ENCODE measurements at places on chromosomes 4 and X.

GRCh38 chr4:70844180-70844579, 4.5 kb upstream of the GRSF1 start:
- no peaks in the 10 kb centered on the region for H3K36me3 ChIP-seq
- no peak overlapping the region for H3K27ac ChIP-seq
- no peak for DNase-seq
- no peak overlapping the region for H3K4me3 ChIP-seq
- H3K27me3 ChIP-seq, result peaks cover 3% of the 10 kb centered on the region
- H3K4me1 ChIP-seq, result no peaks in the 10 kb centered on the region

- no peak overlapping the region for H3K4me3 ChIP-seq
- no peaks in the 10 kb centered on the region for H3K27me3 ChIP-seq
- H3K27ac ChIP-seq, result no peak overlapping the region
- H3K4me1 ChIP-seq, result no peaks in the 10 kb centered on the region
- no peaks in the 10 kb centered on the region for H3K36me3 ChIP-seq
Measured at GRCh38 chr4:107312366-107312765, 276.3 kb upstream of the DKK2 start.

- peak; percentile 65 for DNase-seq
- no peaks in the 10 kb centered on the region for H3K36me3 ChIP-seq
- H3K27me3 ChIP-seq, result no peaks in the 10 kb centered on the region
- no peak overlapping the region for H3K4me3 ChIP-seq
- no peak overlapping the region for H3K27ac ChIP-seq
Measured at GRCh38 chr4:158015241-158015640, 157.6 kb downstream of the GASK1B start.

DNA sequence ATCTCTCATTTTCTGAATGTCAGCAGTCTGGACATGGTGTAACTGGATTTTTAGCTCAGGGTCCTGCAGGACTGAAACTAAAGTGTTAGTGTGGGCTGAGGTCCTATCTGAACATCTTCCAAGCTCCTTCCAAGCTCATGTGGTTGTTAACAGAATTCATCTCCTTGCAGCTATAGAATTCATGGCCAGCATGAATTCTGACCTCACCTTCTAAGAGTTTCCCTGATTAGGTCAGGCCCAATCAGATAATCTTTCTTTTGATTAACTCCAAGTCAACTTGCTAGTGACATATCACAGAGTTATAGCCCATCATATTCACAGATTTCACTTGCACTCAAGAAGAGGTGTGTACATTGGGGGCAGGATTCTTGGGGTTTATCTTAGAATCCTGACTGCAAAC, 59.5 kb downstream of the LIMCH1 start:
- H3K27ac ChIP-seq, result no peak overlapping the region
- DNase-seq, result no peak
- peaks cover 2% of the 10 kb centered on the region for H3K27me3 ChIP-seq
- H3K36me3 ChIP-seq, result no peaks in the 10 kb centered on the region
- peaks cover 3% of the 10 kb centered on the region for H3K4me1 ChIP-seq

- no peaks in the 10 kb centered on the region for H3K27me3 ChIP-seq
- H3K27ac ChIP-seq, result no peak overlapping the region
- no peak overlapping the region for H3K4me3 ChIP-seq
- H3K4me1 ChIP-seq, result no peaks in the 10 kb centered on the region
- no peak for DNase-seq
Measured at GRCh38 chr4:56316011-56316650, 71.2 kb downstream of the AASDH start.

GRCh38 chr4:32172761-32173160, 1452.6 kb downstream of the PCDH7 start:
- H3K4me1 ChIP-seq, result no peaks in the 10 kb centered on the region
- DNase-seq, result no peak
- H3K27me3 ChIP-seq, result no peaks in the 10 kb centered on the region
- H3K36me3 ChIP-seq, result no peaks in the 10 kb centered on the region
- H3K27ac ChIP-seq, result no peak overlapping the region
- H3K4me3 ChIP-seq, result no peak overlapping the region

DNA sequence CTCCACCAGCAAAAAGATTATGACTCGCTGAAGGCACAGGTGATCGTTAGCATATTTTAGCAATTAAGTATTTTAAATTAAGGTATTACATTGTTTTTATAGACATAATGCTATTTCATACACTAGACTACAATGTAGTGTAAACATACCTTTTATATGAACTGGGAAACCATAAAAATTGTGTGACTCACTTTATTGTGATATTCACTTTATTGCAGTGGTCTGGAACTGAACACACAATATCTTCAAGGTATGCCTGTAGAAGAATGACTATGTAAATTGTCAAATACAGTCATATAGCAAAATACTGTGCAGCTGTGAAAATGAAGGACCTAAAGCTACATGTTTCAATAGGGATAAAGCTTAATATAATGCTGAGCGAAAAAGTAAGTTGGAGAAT, 26.6 kb upstream of the MAML3 start:
- no peak for DNase-seq
- H3K4me1 ChIP-seq, result peaks cover 2% of the 10 kb centered on the region
- H3K27ac ChIP-seq, result no peak overlapping the region
- no peak overlapping the region for H3K4me3 ChIP-seq
- no peaks in the 10 kb centered on the region for H3K27me3 ChIP-seq
- no peaks in the 10 kb centered on the region for H3K36me3 ChIP-seq

DNA sequence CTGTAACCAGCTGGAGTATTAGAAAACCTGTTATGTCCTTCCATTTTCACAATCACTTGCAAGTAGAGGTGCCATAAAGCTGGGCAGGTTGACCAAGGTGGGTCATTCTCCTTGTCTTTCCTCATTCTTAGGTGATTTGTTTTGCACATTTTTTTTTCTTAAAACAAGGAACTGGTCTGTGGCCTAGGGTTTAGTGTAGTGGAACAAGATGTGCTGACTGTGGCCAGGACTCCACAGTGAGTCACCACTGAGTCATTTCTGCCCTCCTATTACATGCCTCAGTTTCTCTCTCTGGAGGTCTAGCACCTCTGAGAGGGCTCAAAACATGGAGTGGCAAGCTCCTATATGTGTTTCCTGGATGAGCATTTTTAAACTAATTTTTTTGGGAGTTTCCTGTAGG, 355.9 kb downstream of the GPM6A start:
- H3K27ac ChIP-seq, result no peak overlapping the region
- no peaks in the 10 kb centered on the region for H3K27me3 ChIP-seq
- no peak for DNase-seq
- H3K4me3 ChIP-seq, result no peak overlapping the region
- H3K4me1 ChIP-seq, result no peaks in the 10 kb centered on the region

DNA sequence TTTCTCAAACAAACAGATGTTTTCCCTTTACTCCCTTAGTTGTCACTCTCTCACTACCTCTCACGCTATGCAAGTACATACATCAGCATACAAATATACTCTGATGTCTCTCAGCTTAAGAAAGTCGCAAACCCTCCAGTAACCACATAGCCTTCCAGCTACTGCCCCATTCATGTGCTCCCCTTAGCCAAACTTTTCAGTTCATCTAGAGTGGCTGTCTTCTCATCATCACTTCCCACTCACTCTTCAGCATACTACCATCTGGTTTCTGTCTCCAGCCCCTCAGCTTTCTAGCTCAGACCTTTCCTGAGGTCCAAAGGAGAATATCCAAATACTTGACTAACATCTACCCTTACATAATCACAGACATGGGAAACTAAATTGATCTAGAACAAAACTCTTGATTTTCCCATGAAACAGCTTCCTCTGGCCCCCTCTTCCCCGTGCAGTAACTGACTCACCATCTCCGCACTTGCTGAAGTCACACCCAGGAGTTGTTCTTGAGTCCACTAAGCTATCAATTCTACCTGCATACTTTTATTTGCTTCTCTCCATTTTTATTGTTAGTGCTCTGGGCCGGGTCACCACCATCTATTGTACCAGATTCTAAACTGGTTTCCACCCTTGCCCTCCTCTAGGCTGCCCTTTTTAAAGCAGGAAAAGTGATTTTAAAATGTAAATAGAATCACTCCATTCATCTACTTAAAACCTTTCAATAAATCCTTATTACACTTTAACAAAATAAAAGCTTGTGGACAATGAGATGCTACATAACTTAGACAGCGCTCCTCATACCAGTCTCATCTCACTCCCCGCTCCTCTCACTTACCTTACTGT, 57.2 kb downstream of the CASP6 start:
- H3K4me1 ChIP-seq, result no peaks in the 10 kb centered on the region
- H3K36me3 ChIP-seq, result no peaks in the 10 kb centered on the region
- DNase-seq, result peak; percentile 2
- H3K27me3 ChIP-seq, result no peaks in the 10 kb centered on the region
- no peak overlapping the region for H3K4me3 ChIP-seq

GRCh38 chr4:53840643-53841042, 223.8 kb downstream of the CHIC2 start:
- peak; percentile 54 for DNase-seq
- H3K4me1 ChIP-seq, result peaks cover 14% of the 10 kb centered on the region
- no peak overlapping the region for H3K27ac ChIP-seq
- H3K27me3 ChIP-seq, result no peaks in the 10 kb centered on the region

DNA sequence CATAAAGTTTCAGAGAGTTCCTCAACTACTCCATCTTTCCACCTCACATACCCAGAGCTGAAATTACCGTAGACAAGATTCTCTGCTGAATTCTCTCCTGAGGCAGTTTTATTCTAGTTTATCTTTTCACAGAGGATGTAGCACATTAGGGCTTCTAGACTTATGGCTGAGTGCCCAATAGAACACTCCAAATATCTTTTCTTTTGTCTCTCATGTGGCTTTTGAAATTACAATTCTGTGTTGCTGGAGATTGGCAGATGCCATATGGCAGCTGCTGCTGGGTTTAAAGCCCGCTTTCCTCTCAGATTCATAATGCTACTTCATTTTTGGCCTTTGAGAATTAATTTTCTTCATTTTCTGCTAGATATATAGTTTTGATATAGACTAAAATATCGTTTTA, 107.6 kb upstream of the BANK1 start:
- no peaks in the 10 kb centered on the region for H3K27me3 ChIP-seq
- H3K4me1 ChIP-seq, result no peaks in the 10 kb centered on the region
- H3K27ac ChIP-seq, result no peak overlapping the region
- no peaks in the 10 kb centered on the region for H3K36me3 ChIP-seq
- no peak for DNase-seq

- H3K27me3 ChIP-seq, result no peaks in the 10 kb centered on the region
- H3K36me3 ChIP-seq, result no peaks in the 10 kb centered on the region
- H3K4me1 ChIP-seq, result no peaks in the 10 kb centered on the region
- no peak overlapping the region for H3K27ac ChIP-seq
- no peak overlapping the region for H3K4me3 ChIP-seq
Measured at GRCh38 chrX:2370456-2370855, 130.3 kb downstream of the DHRSX start.

Data from cardiac muscle cell (in vitro differentiated cells and primary cell).